Stimulated activated CD8-positive, alpha-beta memory T cell treated with anti-CD3 and anti-CD28 coated beads, Interleukin-12 subunit alpha, Interleukin-12 subunit beta, amount 100 ng/mL, for 4 hours (primary cell): ENCODE measurements at places on chromosomes 16 and 17.

DNA sequence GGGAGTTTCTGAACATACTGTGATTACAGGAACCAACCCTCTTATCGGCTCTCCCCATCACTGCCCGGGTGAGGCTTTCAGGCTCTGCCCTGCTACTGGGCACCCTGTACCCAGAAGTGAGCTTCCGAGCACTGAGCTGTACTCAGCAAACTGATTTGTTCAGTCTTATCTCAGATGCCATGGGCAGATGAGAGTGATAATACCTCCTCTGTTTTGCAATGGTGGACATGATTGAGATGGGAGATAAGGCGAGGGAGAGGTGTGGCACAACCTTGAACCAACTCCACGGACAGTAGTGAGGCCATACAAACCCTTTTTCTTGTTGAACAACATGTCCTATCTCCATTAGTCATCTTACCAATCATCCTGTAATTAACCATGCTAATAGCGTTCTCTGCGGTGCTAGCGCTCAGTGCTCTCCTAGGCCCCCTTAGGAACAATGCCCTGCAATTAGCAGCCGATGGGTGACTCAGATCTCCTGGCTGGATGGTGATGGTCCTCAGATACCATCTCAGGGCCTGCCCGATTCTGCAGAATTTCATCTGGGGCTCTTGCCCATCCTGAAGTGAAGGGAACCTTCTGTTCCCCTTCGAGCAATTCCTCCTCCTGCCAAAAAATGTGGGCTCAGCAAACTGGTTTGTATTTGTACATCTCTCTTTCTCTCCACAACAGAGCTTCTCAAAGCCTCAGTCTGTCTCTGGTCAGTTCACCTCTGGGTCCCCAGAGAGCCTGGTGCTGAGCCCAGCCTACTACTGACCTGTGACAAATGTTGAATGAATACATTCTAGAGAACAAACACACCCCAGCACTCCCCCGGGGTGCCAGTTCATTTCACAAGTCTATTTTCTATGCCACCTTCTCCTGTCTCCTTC is 139.3 kb upstream of the IRX3 start:
- no peak for DNase-seq

DNA sequence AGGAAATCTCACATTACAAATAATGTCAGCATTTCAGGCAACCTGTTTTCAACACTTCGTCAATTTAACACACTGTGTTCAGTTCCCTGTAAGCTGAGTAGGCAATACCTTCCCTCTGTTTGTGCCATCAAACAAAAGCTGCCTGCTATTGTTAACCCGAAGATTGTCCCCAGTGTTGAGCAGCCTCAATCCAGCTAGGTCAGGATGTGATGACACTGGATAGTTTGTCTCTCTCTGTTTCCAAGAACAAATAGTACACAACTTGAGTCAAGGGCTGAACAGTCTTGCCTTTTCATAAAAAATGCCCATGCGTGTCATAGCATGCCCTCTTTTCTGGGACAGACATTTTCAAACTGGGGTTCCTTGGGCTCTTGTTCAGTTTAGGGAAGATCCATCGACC is 36.4 kb downstream of the HSD17B2 start:
- DNase-seq, result no peak

GRCh38 chr16:69798466-69798865 is 36.3 kb downstream of the WWP2 start:
- no peak for DNase-seq

DNA sequence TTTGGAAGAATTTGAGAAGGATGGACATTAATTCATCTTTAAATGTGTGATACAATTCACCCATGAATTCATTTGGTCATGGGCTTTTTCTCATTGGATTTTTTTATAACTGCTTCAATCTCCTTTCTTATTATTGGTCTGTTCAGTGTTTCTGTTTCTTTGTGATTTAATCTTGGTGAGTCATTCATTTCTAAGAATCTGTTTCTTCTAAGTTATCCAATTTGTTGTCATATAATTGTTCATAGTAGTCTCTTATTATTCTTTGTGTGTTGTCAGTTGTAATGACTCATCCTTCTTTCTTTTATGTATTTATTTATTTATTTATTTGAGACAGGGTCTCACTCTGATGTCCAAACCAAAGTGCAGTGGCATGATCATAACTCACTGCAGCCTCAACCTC is 146.1 kb upstream of the ZNF267 start:
- no peak for DNase-seq

- no peak for DNase-seq
Observed at GRCh38 chr17:38898291-38898679, 27.1 kb upstream of the LASP1NB start.

DNA sequence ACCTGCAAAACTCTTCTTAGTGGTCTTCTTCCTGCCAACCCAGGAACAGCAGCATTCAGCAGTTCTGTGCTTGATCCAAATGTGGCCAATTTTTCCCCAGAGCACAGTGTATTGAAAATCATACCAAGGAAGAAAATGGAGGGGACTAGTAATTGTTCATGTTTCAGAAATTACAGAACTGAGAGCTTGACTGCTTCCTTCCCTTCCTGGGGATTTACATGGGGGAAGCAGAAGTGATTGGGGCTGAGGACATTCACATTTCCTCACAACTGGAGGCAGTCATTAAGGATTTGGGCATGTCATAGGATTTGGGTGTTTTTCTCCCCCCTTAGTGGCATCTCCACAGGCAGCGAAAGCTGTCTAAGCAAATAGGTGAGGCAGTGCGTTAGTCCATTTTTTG is 19.7 kb downstream of the CIITA start:
- DNase-seq, result no peak

DNA sequence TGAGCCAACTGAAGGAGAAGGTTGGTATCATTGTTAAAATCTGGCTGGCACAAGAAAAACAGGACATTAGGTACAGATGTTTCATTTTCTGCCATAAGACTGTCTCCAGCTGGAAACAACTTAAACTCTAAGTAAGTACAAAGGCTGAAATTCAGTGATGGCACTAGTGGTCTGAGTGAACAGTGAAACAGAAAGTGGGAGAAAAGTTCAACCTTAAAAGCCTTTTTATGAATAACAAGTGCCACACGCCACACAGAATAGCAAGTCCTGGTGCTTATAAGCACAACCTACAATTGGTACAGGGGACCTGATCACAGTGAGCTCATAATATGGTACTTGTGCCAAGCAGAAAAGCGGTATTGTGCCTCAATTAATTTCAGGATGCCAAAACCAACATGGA is 56.7 kb downstream of the CEP112 start:
- DNase-seq, result no peak

GRCh38 chr16:85015481-85016187 is 4.3 kb upstream of the ZDHHC7 start:
- DNase-seq, result no peak

- no peak for DNase-seq
Observed at GRCh38 chr16:65384441-65384840, 262.6 kb upstream of the CDH11 start.

GRCh38 chr16:63365649-63366304 is 1329.5 kb upstream of the CDH8 start:
- DNase-seq, result no peak

DNA sequence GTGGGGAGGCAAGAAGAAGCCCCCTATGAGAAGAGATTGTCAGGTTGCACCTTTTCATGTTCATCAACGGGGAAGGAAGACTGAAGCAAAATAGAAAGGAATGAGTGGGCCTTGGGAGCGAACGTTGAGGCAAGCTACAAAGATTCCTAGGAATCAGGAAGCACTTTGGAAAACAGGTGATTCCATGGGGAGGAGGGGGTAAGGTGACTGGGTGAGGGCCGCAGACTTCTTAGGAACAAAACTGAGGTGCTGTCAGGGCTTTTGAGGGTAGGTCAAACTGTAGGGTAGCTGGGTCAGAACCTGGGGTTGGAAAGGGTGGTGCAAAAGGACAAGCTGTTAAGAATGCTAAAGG is 528 bp downstream of the ITFG1 start:
- no peak for DNase-seq
